Mucosa of gallbladder (tissue), 1 donor: ENCODE measurements at places on chromosomes 16 and 17.

DNA sequence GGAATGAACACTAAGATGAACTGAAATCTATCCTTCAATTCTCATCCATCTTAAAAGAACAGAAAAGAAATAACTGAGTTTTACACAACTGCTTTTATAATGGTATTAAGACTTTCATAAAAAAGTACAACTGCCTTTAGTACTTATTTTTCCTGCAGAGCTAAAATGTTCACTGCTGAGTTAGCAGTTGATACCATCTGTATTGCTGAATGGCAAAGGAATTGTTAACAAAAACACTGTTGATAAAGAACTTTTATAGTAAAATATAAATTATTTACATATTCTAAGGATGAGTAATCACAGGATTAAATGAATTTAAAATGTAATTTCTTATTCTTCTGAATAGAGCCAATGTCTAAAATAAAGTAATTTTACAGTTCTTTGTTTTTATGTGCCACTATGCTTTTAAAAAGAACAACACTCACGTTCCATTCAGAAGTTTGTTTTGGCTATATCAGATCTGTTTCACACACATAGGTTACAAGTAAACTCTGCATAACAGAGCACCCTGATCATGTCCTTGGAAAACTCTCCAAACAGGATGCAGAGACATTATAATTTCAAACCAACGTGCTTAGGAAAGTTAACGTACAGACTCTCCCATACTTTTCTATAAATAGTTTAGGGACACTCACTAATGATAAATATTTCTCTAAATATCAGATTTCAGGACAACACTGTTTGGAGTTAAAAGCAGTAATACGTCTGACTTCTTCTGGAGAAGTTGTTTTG is 151.1 kb downstream of the ITFG1 start:
- DNase-seq: no peak

DNA sequence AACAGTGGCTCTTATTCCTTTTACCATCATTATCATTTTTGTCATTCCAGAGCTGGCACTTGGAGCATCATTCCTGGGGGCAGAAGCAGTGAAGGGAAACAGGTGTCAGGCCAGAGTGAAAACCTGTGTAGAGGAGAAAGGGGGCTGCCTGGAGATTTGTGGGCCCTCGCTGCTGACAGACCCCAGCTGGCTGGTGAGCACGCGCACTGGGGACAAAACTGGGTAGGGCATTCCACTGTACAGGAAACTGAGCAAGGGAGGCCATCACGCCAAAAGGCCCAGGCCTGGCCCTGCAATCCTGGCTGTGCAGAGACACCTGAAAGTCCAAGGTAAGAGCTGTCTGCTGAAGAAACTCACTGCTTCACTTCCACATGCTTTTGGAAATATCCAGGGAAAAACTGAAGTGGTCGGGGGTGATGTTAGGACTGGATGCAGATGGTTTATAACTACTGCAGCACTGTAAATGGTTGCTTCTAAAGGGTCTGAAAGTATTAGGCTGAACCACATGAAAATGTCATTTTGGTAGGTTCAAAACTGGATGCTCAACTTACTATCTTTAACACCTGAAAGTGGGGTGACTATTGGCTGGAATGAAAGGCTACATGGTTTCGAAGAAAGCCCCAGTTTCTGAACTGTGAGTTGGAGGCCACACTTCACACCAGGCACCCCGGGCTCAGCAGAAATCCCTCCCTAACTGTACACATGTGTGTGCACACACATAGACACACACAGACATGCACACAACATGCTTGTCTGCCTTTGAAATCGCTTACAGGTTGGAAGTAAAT is 225.0 kb downstream of the C16orf78 start:
- DNase-seq: no peak

- DNase-seq: no peak
Observed at GRCh38 chr17:31470592-31470991, 79.1 kb downstream of the RAB11FIP4 start.

GRCh38 chr16:9136596-9136995 is 45.2 kb downstream of the HAPSTR1 start:
- no peak for DNase-seq

DNA sequence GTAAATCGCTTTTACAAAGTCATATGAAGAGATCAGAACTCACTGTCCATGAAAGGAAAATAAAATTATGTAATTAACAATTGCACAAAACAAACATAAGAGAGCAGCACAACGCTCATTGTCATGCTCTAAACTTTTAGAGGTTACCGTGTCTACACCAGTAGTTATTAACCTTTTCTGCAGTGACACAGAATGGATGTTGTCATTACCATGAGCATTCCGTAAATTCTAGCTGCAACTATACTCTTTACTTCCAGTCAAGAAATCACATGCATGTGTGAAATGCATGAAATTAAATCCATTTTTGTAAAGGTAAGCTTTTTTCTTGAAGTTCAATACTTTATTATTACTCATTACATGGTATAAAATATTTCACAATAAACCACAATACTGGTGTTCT is 38.2 kb downstream of the USP32 start:
- DNase-seq: no peak

DNA sequence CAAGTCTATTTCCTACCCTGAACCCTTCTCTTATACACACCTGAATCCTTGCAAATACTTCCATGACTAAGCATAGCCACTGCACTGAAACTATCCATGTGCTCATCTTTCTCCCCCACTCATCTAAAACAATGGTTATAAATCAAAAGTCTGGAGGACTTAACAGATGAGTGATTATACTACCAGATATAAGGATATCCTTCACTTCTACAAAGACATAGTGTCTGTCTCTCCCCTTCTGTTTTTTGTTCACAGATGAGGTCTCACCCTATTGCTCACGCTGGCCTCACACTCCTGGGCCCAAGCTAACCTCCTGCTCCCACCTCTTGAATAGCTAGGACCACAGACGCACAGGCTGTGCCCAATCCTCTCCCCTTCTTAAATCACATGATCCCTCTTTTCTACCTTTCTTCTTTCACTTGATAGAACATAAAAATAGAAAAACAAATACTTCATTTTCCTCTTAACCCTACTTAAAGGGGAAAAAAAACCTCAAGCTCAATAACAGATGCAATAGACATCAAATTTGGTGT is 19.2 kb downstream of the CEP112 start:
- DNase-seq: no peak

GRCh38 chr16:1976216-1976520 is 4.3 kb downstream of the TBL3 start:
- no peak for DNase-seq

GRCh38 chr17:72927146-72927545 is 165.3 kb downstream of the SLC39A11 start:
- DNase-seq: no peak

DNA sequence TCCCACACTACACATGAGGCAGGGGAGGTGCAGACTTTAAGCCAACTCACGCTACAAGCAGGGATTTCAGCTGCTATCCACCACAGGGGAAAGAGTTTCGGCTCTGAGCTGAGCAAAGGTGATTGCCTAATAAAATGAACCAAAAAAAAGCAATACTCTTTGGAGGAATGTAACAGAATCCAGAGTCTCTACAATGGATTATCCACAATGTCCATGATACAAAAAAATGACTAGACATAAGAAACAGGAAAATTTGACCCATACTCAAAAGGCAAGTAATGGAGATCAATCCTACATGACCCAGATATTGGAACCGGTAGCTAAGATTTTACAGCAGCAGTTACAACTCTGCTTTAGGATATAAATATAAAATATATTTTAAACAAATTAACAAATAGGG is 19.0 kb upstream of the TMEM204 start:
- DNase-seq: no peak

DNA sequence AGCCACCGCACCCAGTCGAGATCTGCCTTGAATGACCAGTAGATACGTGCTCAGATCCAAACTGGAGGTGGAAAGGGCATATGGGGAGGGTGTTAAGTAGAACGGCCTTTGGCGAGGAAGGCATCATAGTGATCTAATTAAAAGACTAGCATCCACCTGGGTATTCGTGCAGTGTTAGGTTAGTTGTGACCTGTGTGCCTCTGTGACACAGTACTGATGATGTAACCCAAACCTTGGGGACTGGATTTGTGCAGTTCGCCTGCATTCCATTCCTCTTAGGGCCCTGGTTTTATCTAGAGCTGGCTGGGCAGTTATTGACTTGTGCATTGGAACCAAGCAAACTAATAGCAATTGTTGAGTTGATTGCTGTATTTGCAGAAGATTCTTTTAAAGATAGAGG is 47.9 kb downstream of the SNX29 start:
- DNase-seq: peak; percentile 62

DNA sequence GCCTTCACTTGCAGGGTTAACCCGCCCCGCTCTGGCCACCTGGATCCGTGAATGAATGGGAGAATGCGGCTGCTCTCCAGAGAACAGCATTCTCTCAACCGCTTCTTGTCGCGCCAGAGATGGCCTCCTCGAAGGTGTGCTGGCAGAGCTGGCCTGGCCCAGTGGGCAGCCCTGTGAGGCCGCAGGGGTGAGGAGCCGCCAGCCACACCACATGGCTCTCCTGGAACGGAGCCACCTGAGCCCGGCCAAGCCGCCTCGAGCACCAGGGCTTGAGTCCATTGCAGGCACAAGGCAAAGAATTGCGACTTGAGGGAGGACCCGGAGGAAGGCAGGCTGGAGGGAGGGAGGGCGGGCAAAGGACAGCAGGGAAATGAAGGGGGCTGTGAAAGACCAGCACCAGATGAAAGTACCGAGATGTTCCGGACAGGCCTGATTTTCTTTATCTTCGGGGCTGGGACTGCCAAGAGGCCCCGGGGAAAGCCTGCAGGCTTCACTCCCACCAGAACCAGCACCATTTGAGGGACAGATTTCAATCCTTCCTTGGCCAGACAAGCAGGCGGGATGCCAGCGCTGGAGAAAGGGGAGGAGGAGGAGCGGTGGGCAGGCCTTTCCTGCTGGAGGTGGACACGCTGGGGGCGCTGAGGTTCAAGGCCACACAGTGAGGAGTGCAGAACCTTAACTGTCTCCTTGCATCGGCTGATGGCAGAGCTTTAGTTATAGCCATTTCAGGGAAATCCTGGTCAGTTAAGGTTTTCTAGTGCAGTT is 69.4 kb downstream of the MRC2 start:
- DNase-seq: no peak

DNA sequence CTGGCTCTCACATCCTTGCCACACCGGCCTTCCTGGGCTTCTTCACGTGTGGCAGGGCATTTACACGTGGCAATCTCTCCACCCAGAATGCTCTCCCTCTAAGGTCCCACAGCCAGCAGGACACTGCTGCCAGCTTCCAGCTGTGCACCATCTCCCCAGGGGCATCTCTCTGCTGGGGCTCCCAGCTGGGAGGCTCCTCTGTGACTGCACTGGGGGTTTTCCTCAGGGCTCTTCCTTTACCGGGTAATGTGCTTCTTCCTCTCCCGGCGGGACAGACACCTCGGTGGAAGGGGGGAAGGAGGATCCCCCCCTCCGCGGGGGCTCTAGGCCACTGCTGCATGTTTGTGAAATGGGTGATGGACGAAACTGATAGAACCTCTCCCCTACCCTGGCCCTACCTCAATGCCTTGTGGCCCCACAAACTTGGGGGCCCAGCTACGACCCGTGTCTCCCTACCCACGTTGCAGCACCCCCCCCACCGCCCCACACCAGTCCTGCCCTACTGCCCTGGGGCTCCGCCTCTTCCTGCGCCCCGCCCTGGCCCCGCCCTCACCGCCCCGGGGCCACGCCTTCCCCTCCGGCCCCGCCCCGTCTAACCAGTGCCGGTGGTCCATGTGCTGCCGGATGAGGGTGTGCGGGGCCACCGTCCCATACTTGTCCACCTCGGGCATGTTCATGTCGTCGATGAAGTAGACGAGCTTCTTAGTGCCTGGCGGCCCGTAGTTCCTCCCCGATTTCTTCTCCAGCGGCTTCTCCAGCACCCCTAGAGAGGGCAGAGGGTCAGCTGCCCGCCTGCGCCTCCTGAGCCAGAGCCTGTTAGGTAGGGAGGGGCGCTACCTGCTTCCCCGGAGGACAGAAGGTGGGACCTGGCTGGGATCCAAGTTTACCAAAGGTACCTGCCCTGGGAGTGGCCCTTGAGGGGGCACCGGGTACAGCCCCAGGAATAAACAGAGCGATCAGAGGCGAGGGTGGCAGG is 92.6 kb downstream of the DNAH17 start:
- DNase-seq: no peak

DNA sequence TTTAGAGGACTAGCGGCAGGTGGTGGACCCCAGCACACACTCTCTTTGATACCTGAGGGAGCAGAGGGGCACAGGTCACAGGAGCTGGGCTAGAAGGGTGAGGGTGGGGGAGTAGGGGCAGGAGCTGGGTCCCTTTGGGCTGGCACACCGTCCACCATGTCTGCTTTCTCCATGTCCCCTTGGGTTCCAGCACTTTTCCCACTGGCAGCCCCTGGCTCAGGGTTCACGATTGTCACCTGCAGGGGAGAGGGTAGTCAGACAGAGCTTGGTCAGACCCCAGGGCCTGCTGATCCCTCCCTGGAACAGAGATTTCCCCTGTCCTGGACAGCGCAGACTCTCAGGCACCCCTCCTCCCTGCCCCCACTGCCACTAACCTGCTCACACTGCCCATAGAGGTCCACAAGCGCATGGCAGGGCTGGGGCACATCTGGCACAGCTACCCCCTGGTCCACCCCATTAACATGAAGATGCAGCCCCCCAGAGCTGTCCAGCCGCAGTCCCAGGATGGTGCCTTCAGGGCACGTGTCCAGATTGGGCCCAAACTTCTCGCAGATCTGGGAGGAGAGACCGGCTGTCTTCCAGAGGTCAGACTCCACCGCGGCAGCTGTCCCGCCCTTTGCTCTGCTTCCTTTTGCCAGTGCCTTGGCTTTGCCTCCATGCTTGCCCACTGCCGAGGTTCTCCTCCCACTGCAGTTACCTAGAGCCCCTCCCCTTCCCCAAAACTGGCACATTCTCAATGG is 3.1 kb upstream of the GPS2 start:
- no peak for DNase-seq

GRCh38 chr16:31105677-31106213 is 2.4 kb upstream of the BCKDK start:
- DNase-seq: peak; percentile 82

- peak; percentile 19 for DNase-seq
Observed at GRCh38 chr17:19747829-19748806, at the start of gene ALDH3A1. Gene ALDH3A1, minus strand, starts transcription at chr17:19748298. Its CDS starts 3,169 bp downstream, at chr17:19745129.
